Suprapubic skin (tissue), 4 donors: ENCODE measurements at places on chromosomes 16 and 17.

GRCh38 chr16:25228372-25228771 lies 11.6 kb downstream of the AQP8 start:
- no peak for DNase-seq

GRCh38 chr16:70692873-70693671 lies 7.2 kb upstream of the MTSS2 start:
- no peak for DNase-seq

DNA sequence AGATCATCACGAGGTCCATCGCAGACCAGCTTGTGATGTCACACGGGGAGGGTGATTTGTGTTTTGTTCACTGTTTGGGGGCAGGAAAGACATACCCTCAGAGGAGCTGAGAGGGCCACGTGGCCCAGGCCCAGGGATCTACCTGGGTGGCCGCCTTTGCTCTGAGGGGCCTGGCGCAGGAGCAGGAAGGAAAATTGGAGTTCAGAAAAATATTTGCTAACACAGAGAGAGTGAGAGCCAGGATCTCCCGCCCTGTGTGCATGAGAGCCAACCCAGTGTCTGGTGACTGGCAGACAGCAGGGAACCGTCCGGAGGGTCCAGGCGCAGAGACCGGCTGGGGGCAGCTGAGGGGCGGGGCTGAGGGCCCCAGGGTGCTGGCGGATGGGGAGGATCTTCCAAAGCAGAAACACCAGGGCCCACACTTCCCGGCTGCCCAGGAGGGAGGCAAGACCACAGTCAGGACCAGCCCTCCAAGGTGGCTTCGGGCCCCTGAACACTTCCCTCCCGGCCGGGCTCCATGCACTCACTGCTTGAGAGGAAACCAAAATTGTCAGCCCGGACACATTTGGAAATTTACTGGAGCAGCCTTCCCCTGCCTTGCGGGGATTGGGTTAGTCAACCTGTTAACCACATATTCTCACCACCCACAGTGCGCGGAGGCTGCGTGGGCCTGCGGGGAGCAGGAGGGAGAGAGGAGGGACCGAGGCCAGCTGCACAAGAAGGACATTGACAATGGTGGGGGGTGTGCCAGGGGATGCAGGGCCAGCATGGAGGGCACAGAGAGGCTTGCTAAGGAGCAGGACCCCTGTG lies 52.6 kb downstream of the RBFOX3 start:
- DNase-seq = no peak

GRCh38 chr17:44786551-44787081 lies 27.8 kb downstream of the ADAM11 start:
- peak; percentile 59 for DNase-seq

DNA sequence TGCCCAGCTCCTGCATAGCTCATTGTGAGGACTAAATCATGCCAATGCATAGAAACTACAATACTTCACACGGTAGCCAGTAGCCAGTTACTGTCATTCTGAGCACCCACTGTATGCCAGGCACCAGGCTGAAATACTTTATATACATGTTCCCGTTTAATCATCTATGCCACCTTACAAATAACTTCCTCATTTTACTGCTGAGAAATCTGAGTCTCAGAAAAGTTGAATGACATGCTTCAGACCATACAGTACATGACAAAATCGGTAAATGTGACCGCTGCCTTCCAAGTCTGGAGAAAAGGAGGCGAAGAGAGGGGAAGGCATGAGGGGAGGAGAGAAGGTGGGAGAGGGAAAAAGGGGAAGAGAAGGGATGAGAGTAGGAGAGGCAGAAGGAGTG lies 9.2 kb upstream of the TLCD3B start:
- no peak for DNase-seq

DNA sequence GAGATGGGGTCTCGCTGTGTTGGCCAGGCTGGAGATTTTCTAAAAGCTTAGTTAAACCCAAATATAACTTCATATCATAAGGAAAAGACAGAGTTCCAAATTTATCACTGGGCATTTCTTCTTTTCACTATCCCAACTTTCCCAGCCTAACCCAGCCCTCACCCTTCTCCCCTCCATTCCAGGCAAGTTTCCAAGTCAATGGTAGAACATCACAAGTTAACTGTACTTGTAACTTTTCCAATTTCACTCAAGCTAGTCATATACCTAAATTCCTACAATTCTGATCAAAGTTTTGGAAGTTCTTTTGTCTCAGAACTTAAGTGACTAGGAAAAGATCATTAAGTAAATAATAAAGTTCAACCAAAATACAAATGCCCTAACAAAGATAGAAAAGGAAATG lies 61.2 kb downstream of the USP32 start:
- no peak for DNase-seq

DNA sequence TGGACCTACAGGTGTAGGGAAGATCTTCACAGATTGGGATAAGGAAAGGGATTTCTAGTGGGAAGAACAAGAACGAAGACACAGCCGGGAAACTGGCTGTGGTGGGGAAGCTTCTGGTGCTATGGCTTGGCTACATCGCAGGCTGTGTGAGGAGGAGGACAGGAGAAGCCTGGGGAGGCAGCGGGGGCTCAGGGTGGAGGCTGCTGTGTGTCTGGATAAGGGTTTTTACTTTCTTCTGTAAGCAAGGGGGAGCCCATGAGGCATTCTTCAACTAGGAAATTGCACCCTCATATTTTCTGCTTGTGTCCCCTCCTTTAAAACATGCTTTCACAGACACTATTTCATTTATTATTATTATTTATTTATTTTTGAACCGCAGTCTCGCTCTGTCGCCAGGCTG lies 2.9 kb upstream of the RHBDF2 start:
- DNase-seq = no peak

GRCh38 chr17:77636835-77637817 lies 321.4 kb upstream of the TNRC6C start:
- DNase-seq = no peak
